Smooth muscle cell of bladder (primary cell): ENCODE measurements at places on chromosomes 3 and 15. TPM values are rescaled to one million over a fixed set of nuclear protein-coding genes. Genes with fewer than 3 reads are reported as not detected.

IL12A gene
- total RNA-seq = 0.43 and 1.6 TPM in 2 replicates

SIDT1 gene
- under 0.01 TPM in 1 of 2 replicates, not detected in the other for total RNA-seq

SCN5A gene
- 0.37 and 0.43 TPM in 2 replicates for total RNA-seq

C3orf70 gene
- 0.09 and 0.14 TPM in 2 replicates for total RNA-seq

KCNH8 gene
- under 0.01 TPM in 1 of 2 replicates, not detected in the other for total RNA-seq

FNDC3B gene
- 131 and 153 TPM in 2 replicates for total RNA-seq

AADACL2 gene
- total RNA-seq = not detected in 2 replicates

CSPG4 gene
- 11.0 and 15.3 TPM in 2 replicates for total RNA-seq

NEK10 gene
- 12.7 and 15.8 TPM in 2 replicates for total RNA-seq

RAP2B gene
- total RNA-seq = 13.7 and 17.7 TPM in 2 replicates

APBA2 gene
- total RNA-seq = 5.2 and 17.8 TPM in 2 replicates

UROC1 gene
- not detected in 2 replicates for total RNA-seq

SKIL gene
- total RNA-seq = 72.5 and 88.7 TPM in 2 replicates

LSMEM2 gene
- not detected in 2 replicates for total RNA-seq

CLDN16 gene
- under 0.01 TPM in 1 of 2 replicates, not detected in the other for total RNA-seq

SLC24A5 gene
- total RNA-seq = not detected in 2 replicates

STXBP5L gene
- total RNA-seq = under 0.01 TPM in 1 of 2 replicates, not detected in the other

UBA5 gene
- 41.0 and 44.5 TPM in 2 replicates for total RNA-seq

XCR1 gene
- under 0.01 TPM in 2 replicates for total RNA-seq

GNAT1 gene
- total RNA-seq = not detected in 2 replicates

FETUB gene
- total RNA-seq = not detected in 2 replicates

GCNT3 gene
- 0.14 and 0.46 TPM in 2 replicates for total RNA-seq

NEDD4 gene
- total RNA-seq = 17.0 and 19.9 TPM in 2 replicates

TEX55 gene
- total RNA-seq = not detected in 2 replicates

LYZL4 gene
- not detected in 2 replicates for total RNA-seq

NDN gene
- 41.5 and 66.6 TPM in 2 replicates for total RNA-seq
